SK-N-SH treated with all-trans-retinoic acid at 6 μM for 48 hours (cell line): ENCODE measurements at places on chromosomes 5 and 9.

- ATAC-seq: peak; percentile 92
Measured at GRCh38 chr9:120531683-120532300, 48.2 kb downstream of the CDK5RAP2 start.

DNA sequence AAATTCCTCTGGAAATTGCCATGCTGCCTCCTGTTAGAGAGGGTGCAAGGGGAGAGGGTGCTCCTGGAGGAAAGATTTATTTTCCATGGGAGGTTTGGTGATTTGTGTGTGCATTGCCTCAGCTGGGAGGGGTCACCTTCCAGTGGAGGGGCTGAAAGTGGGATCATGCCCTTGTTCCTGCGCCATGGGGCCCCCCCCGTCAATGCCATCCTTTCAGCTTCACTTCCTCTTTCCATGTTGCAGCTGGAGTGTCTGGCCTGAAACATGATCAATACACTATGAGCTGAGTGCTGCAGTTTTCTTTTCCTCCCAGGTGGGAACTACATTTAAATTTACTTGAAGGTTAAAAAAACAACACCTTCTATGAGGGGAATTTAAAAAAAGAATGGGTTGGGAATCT, 176.8 kb downstream of the MELK start:
- no peak for ATAC-seq

DNA sequence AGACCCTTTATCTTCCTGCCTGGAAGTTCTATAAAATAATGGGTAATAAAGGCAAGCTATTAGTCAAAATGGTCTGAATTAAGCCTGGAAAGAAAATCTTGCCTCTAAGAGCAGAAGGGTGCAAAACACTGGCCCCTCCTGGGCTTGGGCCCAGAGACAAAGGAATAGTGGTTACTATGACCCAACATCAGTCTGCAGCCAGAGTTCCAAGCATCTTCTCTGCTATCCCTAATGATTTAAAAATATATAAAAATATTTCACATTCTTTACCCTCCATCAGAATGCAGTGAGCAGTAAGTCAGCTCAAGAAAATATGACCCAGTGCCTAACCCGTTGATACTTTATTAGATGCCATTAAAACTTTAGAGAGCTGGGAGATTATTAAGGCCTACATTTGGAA, 14.7 kb downstream of the TNFAIP8 start:
- peak; percentile 78 for ATAC-seq

GRCh38 chr9:71764891-71765290, 3.4 kb downstream of the CEMIP2 start:
- ATAC-seq: no peak

GRCh38 chr9:98794802-98795201, 1.6 kb downstream of the ANKS6 start:
- no peak for ATAC-seq

DNA sequence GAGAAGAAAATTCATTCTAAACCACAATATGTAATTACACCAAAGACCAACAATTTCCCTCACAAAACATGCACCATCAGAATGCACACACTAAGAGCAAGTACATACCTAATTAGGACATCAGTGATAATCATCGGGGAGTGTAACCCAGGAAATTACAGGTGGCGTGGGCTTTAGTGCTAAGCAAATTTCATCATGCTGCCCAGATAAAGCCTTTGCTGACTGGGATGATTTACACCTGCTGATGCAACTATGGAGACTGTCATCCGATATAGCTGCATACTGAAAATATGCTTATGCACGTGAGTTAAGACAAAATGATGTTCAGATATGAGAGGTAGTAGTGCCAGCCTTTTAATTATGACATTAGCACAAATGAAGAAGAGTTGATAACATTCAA, 123.2 kb downstream of the DCP2 start:
- no peak for ATAC-seq

DNA sequence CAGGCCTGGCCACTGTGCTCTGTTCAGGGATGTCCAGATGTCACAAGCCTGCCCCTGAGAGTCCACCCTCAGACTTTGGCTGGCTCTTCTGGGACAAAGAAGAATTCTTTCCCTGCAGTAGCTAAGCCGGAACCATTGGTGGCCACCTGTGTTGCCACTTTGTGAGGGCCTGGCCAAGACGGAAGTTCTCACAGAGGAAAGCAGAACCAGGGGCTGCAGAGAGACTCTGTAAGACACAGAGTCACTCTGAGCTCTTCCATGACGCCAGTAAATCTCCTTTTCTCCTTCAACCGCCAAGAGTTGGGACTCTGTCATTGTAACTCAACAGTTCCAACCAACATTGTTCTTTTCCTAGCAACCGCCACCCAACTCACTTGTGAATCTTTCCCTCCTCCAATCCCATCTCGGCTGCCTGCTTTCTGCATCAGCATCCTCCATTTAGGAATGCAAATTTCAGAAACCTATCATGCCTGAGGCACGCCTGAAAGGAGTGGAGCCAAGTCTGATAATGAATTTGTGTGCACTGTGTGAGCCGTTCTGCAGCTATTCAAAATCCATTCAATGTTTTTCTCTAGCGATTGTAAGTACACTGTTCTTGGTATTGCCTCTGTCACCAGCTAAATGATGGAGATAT, 37.8 kb upstream of the ATP6V1G1 start:
- ATAC-seq: peak; percentile 47

DNA sequence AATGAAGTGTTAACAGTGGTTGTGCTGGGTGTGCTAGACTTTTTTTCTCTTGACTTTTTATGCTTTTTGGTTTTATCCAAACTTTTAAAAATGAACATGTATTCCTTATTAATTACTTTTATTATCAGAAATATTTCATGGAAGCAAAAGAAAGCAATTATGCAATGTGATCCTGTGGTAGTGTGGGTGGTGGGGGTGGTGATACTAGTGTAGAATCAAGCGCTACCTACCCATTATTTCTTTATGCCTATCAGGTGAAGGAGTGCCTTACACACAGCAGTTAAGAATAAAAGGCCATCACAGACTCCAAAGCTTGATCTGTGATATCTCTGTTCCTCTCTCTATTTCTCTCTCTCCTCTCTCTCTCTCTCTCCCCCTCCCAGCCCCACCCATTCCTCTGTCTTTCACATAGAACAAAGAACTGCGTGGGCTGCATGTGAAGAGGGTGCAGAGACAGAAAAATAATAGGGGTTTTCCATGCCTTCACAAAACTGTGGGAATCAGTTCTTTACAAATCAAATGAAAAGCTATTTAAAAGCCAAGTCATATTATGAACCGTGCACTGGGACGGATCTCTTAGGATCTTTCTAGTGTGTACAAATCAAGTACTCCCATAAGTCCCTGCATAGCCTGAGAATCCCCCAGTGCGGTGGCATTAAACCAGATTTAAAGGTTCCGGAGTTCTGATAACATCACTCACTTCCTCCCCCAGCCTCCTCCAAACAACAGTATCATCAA, 351.2 kb downstream of the RAB3C start:
- no peak for ATAC-seq

- peak; percentile 89 for ATAC-seq
Measured at GRCh38 chr5:133868946-133869518, 99.4 kb downstream of the C5orf15 start.
